Gastrocnemius medialis (tissue), 4 donors: ENCODE measurements at places on chromosomes 4 and X. TPM values are rescaled to one million over a fixed set of nuclear protein-coding genes. Genes with fewer than 3 reads are reported as not detected.

- DNase-seq: no peak
These were observed 475.0 kb downstream of the GABRG1 start for GRCh38 chr4:45648846-45649245.

DNA sequence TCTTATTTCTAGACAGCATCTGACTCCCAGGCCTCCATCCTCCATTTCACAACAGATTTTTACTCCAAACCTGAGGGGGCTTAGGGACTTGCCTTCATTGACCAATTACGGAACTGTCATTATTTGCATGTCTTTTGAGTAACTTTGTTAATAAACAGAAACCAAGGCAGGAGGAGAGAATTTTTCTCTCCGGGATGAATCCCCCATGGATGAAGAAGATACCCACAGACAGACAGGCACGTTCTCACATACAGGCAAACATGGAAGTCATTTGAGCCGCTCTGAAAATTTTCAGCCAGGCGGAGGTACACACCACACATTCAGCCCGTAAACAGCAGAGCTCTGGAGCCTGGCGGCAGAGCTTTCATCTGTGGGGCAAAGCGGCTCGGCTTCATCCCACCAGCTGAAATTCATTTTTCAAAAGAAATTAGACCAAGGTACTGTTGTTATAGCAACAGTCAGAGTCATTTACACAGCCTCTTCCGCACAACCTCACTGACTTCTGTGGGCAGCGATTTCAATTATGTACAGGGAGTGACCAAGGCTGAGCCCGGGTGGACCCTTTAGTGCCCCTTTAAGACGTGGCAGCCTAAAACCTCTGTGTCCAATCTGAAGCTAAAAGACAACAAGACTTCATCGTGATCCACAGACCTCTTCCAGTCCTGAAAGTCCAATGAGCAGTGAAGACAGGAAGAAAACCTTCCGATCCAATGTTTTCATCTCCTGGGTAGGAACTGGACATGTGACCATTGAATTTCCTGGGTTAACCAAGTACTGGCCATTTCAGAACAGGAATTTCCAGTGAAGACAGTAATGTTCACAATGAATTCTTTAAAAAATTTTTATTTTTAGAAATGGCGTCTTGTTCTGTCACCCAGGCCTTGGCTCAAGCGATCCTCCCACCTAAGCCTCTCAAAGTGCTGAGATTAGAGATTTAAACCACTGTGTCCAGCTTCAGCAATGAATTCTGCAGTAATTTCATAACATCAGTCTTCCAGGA, 237.0 kb downstream of the MGST2 start:
- no peak for DNase-seq

DNA sequence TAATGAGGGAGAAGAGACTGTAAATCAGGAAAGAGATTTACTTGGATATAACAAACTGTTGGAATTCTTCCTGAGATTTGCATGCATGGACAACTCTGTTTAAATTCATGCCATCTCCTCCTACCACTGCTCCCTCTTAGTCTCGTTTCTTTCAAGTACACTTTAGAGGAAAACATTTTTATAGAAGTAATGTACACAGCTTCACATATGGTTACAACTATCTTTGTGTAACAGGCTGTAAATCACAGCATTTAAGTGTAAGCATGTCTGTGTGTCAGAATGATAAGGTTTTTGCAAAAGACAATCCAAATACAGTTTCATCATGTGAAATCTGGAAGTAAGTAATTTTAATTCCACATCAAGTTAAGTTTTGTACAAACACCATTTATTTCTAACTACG, 21.5 kb upstream of the ENPEP start:
- no peak for DNase-seq

Gene SPIN2A
- total RNA-seq: not detected
